ENCODE measurements at places on chromosomes 4 and X.

- H3K27me3 ChIP-seq: no peaks in the 10 kb centered on the region
- no peaks in the 10 kb centered on the region for H3K36me3 ChIP-seq
- no peak overlapping the region for H3K4me3 ChIP-seq
- no peak overlapping the region for H3K27ac ChIP-seq
- DNase-seq: no peak
- peaks cover 1% of the 10 kb centered on the region for H3K4me1 ChIP-seq
Observed at GRCh38 chrX:65994519-65995506, 45.1 kb downstream of the VSIG4 start.

- H3K4me3 ChIP-seq: no peak overlapping the region
- H3K4me1 ChIP-seq: no peaks in the 10 kb centered on the region
- no peak overlapping the region for H3K27ac ChIP-seq
Observed at GRCh38 chr4:74057588-74057987, 19.1 kb upstream of the CXCL3 start.

- H3K27me3 ChIP-seq: peaks cover 5% of the 10 kb centered on the region
- no peak for DNase-seq
- H3K27ac ChIP-seq: no peak overlapping the region
Observed at GRCh38 chrX:69000877-69001276, 164.4 kb downstream of the PJA1 start.

- H3K27ac ChIP-seq: no peak overlapping the region
- peaks cover 67% of the 10 kb centered on the region for H3K4me1 ChIP-seq
- no peak for DNase-seq
- H3K36me3 ChIP-seq: peaks cover 11% of the 10 kb centered on the region
- no peaks in the 10 kb centered on the region for H3K27me3 ChIP-seq
- H3K4me3 ChIP-seq: no peak overlapping the region
Observed at GRCh38 chr4:16212138-16212782, 14.0 kb downstream of the TAPT1 start.

DNA sequence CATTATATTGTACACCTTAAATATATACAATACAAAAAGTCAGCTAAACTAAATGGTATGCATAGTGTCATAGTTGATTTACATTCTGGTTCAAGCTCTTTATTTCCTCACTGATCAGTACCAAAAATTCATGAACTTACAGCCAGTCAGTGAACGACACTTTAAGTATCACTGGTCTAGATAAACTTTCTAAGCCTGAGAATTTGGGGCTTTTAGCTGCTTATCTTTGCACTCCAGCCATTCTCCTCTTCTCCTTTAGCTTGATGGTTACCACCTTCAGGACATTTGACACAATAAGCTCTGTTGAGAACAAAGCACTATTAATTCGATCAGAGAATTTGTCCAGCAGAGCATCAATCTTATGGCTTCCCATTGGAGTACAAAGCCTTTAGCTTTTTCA, 83.0 kb upstream of the ALG13 start:
- no peak for DNase-seq
- H3K36me3 ChIP-seq: no peaks in the 10 kb centered on the region
- H3K27me3 ChIP-seq: no peaks in the 10 kb centered on the region
- H3K4me3 ChIP-seq: no peak overlapping the region
- no peak overlapping the region for H3K27ac ChIP-seq
- H3K4me1 ChIP-seq: no peaks in the 10 kb centered on the region

GRCh38 chrX:41288641-41289040, 45.3 kb upstream of the DDX3X start:
- H3K4me3 ChIP-seq: no peak overlapping the region
- no peaks in the 10 kb centered on the region for H3K27me3 ChIP-seq
- no peak overlapping the region for H3K27ac ChIP-seq
- no peaks in the 10 kb centered on the region for H3K4me1 ChIP-seq

DNA sequence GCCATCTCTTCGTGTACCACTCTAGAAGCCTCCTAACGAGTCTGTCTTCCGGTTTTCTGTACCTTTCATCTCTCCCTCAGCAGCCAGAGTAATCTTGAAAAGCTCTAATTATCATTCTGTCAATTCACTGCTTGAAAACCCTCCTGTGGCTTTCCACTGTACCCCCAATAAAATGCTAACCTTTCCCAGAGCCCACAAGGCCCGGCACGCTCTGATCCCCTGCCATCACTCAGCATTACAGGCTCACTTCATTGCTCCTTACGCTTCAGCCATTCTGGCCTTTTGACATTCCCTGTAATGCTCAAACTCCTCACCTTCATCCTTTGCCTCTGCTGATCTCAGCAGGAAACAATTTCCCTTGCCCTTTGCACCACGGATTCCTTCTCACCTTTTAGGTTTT, 112.9 kb downstream of the ARHGAP10 start:
- no peak overlapping the region for H3K27ac ChIP-seq
- no peaks in the 10 kb centered on the region for H3K27me3 ChIP-seq
- no peak overlapping the region for H3K4me3 ChIP-seq
- no peaks in the 10 kb centered on the region for H3K36me3 ChIP-seq
- DNase-seq: no peak
- H3K4me1 ChIP-seq: peaks cover 3% of the 10 kb centered on the region

DNA sequence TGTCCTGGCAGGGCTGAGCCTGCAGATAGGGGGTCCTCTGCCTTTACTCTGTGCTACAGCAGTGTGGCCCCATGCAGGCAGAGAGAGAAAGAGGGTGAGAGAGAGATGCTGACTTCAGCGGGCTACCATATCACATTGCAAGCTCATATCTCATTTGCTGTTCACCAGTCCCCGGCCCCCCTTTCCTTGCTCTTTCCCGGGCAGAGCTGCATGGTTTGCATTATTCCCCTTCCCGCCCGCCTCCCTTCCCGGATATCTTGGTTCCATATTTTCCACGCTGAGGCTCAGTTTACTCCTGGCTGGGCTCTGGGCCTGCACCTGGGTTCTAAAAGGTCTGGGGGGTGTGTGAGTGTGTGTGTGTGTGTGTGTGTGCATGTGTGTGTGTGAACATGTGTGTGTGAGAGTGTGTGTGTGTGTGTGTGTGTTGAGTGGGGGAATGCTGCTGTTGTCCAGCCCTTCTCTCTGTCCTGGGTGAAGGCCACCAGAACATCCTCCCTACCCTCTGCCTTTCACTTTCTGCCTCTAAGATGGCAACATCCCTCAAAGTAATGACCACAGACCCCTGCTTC, 63.5 kb downstream of the PJA1 start:
- no peak overlapping the region for H3K27ac ChIP-seq
- H3K4me1 ChIP-seq: no peaks in the 10 kb centered on the region
- no peaks in the 10 kb centered on the region for H3K27me3 ChIP-seq
- no peak for DNase-seq

DNA sequence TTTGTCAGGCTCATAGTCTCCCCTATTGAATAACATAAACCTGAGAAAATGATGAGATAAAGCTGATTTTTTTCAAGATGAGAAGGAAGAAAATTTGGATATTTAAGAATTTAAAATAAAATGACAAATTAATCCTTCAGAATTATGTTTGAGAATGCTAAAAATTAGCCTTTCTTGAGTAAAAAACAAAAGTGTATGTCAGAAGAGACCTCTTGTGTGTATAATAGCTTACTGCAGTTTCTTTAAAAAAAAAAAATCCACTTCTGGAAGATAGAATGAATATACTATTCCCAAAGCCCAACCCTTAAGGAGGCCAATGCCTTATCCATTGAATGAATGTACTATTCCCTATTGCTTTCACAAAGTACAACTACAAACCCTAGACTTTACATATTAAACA, 281.8 kb downstream of the RAPGEF2 start:
- no peak for DNase-seq
- no peak overlapping the region for H3K4me3 ChIP-seq
- H3K4me1 ChIP-seq: no peaks in the 10 kb centered on the region

DNA sequence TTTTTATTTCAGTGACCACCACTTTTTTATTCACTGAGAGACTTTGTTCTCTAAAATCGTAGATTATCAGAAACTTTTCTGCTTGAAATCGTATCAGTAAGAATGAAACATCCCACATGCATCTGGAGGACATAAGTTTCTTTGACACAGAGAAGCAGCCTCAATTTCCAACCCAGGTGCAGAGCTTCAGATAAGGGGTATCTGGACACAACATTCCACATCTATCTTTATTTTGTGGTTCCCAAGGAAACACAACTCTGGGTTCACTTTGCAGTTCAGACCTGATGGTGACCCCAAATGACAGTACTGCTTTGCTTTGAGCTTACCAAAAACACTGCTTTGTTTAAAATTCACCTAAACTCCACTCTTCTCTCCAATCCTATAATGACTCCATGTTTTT, 1.3 kb upstream of the CLCN5 start:
- no peak overlapping the region for H3K27ac ChIP-seq
- DNase-seq: no peak
- peaks cover 2% of the 10 kb centered on the region for H3K36me3 ChIP-seq
- no peaks in the 10 kb centered on the region for H3K27me3 ChIP-seq
